ENCODE measurements at places on chromosomes 1 and 21.

GRCh38 chr1:157968946-157969345 is 24.5 kb upstream of the KIRREL1 start:
- DNase-seq, result no peak

- no peak for DNase-seq
Measured at GRCh38 chr1:205122489-205122882, 708 bp upstream of the RBBP5 start.

- DNase-seq, result no peak
Measured at GRCh38 chr1:100585786-100586185, 47.8 kb downstream of the GPR88 start.

DNA sequence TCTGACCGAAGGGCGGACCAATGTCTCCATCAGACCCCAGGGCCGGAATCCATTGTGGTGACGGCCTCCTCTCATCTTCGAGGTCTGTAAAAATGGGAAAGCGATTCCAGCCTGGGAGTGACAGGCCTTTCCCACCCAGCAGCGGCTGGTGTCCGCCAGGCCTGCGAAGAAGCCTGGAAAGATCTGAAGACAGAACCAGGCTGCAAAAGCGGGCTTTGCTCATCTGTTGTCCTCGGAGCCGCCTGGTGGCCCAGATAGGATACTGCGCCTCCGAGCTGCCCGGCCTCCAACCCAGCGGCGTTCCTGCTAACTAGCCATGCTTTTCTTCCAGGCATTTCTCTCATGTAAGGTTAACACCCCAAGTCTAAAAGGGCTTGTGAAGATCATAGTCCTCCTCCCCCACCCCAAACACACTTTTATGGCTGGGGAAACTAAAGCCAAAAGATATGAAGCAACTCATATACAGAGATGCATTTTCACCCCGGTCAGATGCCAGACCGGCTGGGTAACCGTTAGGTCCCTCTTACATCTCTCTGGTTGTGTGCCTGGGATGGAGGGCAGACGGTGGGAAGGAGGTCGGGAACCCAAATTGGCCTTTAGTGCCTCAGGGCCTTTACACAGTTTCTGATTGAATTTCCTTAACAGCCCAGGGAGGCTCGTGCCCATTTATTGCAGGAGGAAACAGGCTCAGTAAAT is 1.9 kb upstream of the DHRS3 start:
- peak; percentile 78 for DNase-seq

- DNase-seq, result no peak
Measured at GRCh38 chr1:166084613-166085012, 82.2 kb downstream of the FAM78B start.

GRCh38 chr1:109777980-109778625 is 14.4 kb upstream of the EPS8L3 start:
- peak; percentile 17 for DNase-seq

DNA sequence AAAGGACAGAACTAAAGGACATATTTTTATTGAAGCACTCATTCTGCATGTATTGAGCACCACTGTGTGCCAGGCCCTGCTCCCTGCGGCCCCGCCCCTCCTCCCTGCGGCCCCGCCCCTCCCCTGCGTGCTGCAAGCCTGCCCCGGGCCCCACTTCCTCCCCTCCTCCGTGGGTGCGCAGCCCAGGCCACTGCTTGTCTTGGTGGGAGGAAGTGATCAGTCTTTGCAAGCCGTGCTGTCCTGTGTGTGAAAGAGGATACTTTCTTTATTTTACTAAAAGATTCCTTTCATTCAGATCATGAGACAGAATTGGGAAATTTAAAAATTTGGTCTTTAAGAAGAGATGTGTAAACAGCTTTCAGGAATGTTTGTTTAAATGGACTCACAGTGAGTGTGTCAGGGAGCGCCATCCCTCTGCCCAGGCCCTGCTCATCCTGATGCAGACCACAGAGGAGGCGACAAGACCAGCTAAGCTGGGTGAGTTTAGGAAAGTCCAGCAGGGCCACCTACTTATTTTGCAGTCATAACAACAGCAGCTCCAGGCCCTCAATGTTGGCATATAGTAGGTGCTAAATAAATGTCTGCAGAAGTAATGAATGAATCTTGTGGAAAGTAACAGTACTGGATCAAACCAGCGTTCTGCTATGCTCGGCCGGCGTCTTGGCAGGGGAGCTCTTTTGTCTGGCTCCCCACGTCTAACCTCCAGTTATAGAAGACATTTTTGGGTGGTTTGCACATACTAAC is 88.3 kb upstream of the SELENON start:
- DNase-seq, result peak; percentile 57

GRCh38 chr1:153608089-153608682 is 4.8 kb downstream of the S100A16 start:
- no peak for DNase-seq

DNA sequence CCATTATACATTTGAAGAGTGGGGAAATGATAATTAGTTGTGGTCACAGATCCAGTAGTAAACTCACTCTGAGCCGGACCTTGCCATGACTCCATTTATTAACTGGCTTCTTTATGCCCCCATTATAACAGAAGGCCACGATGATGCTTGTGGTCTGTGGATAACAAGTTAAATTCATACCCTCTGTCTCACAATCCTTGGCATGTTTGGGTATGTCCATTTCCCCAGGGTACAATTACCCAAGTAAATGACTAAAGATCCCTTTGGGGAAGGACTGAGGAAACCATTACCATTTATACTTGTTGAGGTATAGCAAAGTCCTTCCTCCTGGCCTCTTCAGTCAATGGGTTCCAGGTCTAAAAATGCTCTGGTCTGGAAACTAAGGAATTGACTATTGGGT is 7.3 kb upstream of the USP1 start:
- DNase-seq, result no peak

DNA sequence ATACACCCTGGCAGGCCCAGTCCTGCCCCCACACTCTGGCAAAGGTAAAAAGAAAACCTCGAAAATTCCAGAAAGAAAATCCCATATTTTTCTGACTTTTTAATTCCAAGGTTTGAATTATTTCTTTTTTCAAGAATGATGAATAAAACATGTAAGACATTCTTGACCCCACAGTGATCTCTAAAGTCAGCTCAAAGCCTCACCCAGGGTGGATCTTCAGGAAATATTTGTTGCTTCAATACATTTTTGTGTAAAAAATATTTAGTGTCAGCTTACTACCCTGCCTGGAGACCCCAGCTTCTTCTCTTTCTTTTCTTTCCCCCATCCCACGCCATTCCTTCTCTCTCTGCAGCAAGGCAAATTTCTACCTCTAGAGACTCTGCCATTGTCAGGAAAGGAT is 7.0 kb upstream of the NT5C1A start:
- DNase-seq, result no peak

DNA sequence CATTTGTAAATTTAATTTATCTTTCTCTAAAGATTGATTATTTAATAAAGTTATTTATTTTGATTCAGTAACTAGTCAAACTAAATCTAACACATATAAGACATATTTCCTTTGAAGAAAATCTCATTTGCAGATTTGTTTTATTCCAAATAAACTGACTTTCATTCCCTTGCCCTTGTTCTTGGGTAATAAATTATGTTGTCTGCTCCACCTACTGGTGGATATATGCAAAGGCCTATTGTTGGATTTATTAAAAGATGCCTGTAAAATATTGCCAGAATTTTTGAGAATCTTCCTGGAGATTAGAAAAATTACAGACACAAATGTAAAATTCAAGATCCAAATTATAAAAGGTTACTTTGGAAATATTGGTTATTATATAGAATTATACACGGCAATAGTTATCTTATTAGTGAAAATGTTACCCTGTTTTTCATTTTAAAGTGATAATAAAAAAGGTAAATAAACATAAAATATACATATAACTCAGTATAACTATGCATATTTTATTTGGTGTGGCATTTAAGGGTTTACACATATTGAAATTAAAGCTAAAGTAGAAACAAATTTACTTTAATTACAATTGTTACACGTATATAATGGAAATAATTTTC is 116.1 kb downstream of the SPATA17 start:
- no peak for DNase-seq

DNA sequence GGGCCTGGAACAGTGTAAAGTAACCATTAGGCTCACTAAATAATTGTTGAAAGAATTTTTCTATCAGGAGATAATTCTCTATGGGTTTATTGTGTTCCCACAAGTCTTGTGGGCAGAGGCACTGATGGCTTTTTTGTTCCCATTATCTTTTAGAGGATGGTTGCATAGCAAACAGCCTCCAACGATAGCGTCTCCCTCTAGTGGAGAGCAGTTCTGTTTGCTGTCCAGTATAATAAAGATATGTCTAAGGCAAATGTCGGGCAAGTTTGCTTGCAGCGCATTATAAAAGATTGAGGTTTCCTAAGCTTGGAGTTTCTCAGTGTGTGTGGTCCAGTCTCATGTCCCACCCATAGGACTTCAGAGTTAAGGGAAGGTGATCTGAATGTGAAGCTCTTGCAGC is 1.3 kb upstream of the SLC6A17 start:
- DNase-seq, result no peak

GRCh38 chr21:44845418-44846223 is 27.8 kb upstream of the SUMO3 start:
- peak; percentile 41 for DNase-seq

DNA sequence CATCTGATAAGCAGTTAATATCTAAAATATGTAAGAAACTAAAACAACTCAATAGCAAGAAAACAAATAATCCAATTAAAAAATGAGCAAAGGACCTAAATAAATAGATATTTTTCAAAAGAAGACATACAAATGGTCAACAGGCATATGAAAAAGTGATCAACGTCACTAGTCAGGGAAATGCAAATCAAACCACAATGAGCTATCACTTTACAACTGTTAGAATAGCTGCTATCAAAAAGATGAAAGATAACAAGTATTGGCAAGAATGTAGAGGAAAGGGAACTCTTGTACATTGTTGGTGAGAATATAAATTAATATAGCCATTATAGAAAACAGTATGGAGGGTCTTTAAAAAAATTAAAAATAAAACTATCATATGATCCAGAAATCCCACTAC is 40.7 kb upstream of the NEK7 start:
- DNase-seq, result no peak

GRCh38 chr1:153985941-153986761 is at the start of gene RAB13:
Gene RAB13, minus strand, starts transcription at chr1:153986339. Its CDS starts 103 bp downstream, at chr1:153986236.
- no peak for DNase-seq

- DNase-seq, result no peak
Measured at GRCh38 chr1:51956528-51957509, 33.7 kb downstream of the RAB3B start.

GRCh38 chr1:243432136-243432535 is 176.3 kb downstream of the SDCCAG8 start:
- no peak for DNase-seq

DNA sequence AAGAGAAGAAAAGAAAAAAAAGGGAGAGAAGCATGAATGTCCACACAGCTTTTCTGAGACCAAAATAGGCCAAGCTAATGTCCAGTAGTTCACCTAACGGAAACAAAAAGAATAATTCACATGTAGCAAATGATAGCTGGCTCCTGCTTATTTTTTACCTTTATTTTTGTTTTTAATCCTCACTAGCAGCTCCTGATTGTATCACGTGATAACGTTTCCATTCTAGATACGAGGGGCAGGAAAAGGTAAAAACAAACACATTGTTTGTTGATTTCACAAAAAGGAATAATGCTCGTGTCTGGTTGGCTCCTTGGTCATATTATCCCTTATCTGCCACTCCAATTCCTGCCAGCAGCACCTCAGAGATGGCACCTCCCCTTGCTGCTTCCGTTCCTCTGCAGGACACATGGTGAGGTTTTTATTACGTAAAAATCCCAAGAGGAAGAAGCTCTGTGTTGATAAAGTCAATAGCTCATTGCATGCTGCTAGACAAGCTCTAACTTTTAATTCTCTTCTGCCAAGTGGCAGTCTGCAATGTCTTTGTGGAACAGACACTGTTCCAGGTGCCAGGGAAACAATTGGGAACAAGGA is 201.7 kb downstream of the CRB1 start:
- DNase-seq, result no peak

DNA sequence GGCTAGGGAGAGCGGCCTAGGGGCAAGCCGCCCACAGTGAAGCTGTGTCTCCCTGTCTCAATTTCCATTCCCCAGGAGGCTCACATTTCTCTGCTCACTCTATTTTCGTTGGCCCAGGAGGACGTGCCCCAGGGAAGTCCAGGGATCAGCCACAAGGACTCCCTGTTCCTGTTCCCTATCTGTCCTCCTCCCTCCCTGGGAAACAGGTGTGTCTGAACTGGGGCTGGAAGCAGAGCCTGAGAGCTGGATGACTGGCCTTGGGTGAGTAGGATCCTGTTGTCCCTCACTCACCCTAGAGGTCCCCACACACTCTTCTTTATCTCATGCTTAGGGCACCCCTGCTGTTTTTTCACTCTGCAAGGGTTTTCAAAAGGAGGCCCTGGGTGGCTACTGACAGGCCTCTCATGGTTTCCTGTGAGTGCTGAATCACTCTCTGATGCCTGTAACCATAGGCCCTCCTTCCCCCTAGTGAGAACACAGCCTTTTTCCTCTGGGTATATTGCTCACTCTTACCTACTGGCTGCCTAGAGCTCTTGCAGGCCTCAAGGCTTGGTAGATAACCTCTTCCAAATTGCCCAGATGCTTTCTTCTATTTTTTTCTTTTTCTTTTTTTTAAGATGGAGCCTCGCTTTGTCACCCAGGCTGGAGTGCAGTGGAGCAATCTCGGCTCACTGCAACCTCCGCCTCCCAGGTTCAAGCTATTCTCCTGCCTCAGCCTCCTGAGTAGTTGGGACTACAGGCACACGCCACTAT is 3.3 kb upstream of the UTP11 start:
- no peak for DNase-seq

DNA sequence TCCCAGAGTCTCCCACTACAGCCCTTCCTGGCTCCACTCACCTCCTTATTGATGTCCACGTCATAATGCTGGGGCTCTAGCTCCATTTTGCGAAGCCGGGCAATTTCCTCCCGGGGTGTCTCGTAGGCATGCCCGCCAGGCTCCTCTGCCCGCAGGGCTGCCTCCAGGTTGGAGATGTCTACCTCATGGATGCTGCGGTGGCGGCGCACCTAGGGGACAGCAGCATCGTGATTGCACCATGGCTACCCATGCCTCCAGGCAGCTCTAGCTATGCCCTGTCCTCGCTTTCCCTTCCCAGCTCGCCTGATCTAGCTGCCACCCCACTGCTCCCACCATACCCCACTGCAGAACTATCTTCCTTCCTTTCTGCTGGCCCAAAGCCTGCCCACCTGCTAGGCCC is 15.1 kb upstream of the GOLT1A start:
- no peak for DNase-seq

- DNase-seq, result no peak
Measured at GRCh38 chr1:4075436-4076225, 175.6 kb upstream of the C1orf174 start.

GRCh38 chr1:38246955-38247952 is 200.7 kb upstream of the POU3F1 start:
- DNase-seq, result no peak

- DNase-seq, result no peak
Measured at GRCh38 chr1:174841747-174842146, 158.0 kb upstream of the CACYBP start.

DNA sequence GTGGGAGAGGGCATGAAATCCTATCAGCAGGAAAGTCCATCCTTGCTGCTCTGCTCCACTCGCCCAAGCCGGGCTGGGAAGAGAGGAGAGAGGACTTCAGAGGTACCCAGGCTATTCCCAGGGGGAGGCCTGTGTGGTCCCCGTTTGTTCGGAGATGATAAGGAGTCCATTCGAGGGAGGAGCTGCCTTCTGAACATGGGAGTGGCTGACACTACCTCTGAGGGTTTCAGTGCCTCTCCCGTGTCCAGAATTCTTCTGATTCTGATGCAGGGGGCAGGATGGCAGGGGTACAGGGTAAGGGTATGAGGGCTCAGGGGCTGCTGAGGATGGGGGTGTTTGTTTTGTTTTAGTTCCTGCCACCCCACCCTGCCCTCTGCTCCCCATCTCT is 40.4 kb downstream of the BACE2 start:
- DNase-seq, result no peak

- no peak for DNase-seq
Measured at GRCh38 chr21:33255404-33255803, 10.8 kb upstream of the IL10RB start.

All from activated CD4-positive, CD25-positive, alpha-beta regulatory T cell treated with anti-CD3 and anti-CD28 coated beads, Interleukin-2, amount 50 U/mL, for 72 hours (primary cell).